ENCODE measurements at places on chromosomes 4 and X.

DNA sequence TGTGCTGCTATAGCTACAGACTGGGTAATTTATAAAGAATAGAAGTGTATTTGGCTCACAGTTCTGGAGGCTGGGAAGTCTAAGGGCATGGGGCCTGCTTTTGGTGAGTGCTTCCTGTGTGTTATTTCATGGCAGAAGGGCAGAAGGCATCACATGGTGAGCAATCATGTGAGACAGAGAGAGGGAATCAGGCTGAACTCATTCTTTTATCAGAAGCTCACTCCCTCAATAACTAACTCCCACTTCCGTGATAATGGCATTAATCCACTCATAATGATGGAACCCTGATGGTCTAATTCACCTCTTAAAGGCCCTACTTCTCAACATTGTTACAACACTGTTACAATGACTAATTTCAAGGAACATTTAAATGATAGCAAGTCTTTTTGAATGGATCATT is 129.4 kb downstream of the FAT4 start:
- no peak for DNase-seq

DNA sequence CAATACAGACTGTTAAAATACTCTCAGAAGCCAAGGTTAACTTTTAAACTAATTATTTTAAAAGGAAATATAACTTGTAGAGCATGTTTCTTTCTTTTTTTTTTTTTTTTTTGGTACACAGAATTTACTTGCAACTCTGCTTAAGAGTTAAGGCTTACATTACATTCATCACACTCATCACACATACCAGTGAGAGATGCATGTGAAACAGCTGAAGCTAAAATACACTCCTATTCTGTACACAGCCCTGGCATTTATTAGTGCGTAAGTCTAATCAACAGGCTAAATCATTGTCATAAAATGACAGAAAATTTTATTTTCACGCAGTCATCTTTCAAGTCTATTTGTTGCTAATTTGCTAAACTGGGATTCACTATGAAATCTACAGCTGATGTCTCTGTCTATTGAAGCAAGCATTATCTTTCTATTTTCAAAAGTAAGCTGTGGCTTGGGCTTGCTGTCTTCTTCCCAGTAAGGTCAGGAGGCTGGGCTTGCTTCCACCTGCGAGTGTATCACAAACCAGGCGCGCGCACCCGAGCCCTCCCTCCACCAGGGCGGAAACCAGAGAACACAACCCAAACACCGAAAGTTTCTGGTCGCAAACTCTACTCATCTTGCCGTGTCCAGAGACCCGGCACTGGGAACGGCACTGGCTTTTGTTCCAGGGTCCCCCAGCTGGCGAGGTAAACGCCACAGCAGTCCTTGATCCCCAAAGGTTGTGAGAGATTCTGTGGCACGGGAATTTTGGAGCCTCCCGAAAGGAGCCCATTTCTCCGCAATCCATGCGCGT is 3.9 kb downstream of the MAML3 start:
- peak; percentile 89 for DNase-seq

GRCh38 chr4:88457307-88458103 is 586 bp downstream of the HERC5 start:
- peak; percentile 86 for DNase-seq

GRCh38 chr4:169810325-169811323 is 52.9 kb upstream of the HPF1 start:
- DNase-seq: peak; percentile 55

DNA sequence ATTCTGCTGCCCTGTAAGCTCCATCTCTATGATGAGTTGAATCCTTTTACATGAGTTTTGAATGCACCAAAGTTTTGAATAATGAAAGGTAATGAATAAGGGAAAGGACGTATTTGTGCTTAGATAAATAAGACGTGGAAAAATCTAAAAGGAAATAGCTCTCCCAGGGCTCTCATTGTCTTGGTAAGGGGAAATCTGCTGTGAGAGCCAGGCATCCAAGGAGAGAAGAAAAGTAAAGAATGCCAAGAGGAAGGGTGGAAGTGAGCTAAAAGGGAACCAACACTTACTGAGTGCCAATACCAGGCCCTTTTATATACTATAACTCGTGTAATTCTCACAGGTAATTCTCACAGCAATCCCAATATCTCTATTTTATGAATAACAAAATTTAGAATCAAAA is 62.6 kb upstream of the KLHL13 start:
- no peak for DNase-seq

GRCh38 chrX:75107863-75108509 is 48.1 kb downstream of the ABCB7 start:
- peak; percentile 56 for DNase-seq

DNA sequence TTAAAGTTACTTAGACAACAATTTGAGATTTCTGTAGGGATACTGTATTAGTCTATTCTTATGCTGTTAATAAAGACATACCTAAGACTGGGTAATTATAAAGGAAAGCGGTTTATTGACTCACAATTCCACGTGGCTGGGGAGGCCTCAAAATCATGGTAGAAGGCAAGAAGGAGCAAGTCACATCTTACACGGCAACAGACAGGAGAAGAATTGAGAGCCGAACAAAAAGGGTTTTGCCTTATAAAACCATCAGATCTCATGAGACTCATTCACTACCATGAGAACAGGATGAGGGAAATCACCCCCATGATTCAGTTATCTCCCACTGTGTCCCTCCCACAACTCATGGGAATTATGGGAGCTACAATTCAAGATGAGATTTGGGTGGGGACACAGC is 11.0 kb downstream of the PTTG2 start:
- DNase-seq: no peak

DNA sequence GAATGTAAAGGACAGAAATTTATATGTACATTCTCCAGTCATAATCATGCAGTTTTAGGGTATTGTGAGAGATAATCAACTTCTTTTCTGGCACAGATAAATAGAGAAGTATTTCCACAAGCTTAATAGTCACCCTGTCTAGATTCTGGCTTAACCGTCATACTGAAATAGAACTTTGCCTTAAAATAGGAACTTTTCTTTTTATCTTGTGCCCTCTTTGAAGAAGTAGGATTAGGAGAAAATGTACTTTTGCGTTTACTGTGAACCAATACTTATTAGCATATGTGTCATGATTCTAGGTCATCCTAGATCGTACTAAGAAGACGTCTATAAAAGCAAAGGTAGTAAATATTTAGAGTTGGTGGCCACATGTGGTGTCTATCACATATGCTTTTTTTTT is 95.4 kb downstream of the NFKB1 start:
- no peak for DNase-seq

- no peak for DNase-seq
Measured at GRCh38 chrX:140090800-140091124, 125.4 kb upstream of the CXorf66 start.

GRCh38 chrX:101276238-101276637 is 14.9 kb downstream of the TAF7L start:
- DNase-seq: no peak

DNA sequence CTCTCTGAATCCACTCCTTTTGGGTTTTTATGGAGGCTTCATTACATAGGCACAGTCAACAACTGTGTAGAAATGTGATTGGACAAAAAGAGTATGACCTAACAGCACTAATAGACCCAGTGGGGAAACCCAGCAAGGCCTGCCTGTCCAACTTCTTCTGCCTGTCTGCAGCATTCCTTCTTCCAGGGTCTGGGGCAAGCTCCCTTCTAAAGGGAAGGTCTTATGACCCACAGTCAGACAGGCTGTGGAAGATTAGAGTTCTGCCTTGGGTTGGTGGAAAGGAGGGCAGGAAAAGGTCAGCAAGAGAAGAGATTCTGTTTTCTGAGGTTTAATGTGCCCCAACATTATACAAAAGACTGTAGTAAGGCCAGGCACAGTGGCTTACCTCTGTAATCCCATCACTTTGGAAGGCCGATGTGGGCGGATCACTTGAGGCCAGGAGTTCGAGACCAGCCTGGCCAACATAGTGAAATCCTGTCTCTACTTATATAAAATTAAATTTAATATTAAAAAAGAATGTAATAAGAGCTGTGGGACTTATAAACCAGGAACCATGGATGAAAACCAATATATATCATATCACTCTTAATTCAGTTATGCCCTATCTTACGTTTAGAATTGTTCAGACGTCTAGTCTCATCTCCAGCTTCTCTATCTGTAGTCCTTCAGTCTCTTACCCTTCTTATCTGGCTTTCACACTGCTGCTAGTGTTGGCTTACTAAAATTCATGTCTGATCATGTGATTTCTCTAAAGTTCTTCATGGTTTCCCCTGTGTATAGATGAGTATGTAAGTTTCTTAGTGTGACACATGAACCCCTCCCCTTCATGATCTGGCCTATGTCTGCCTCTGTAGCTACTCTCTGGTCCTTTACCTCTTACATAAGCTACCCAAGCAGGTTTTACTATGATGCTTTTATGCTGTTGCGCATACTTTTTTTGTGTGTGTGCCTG is 6.2 kb downstream of the CLCN3 start:
- DNase-seq: no peak

DNA sequence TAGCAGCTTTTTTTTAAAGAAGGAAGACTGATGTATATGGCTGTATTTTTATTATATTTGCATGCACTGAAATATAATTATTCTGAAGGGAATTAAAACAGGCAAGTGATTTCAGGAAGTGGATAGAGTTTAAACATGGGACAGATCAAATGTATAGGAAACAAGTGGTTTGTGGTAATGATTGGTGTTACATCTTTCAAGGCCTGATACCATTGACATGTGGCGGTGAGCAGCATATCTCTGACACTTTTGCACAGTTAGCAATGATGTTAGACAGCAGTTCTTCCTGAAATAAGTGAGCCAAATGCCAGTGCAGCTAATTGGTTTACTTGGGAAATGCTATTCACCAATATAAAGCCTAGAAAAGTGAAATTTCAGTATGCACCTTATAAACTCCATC is 272.1 kb downstream of the RPA4 start:
- DNase-seq: no peak

- no peak for DNase-seq
Measured at GRCh38 chr4:116332508-116332907, 752.9 kb downstream of the TRAM1L1 start.

DNA sequence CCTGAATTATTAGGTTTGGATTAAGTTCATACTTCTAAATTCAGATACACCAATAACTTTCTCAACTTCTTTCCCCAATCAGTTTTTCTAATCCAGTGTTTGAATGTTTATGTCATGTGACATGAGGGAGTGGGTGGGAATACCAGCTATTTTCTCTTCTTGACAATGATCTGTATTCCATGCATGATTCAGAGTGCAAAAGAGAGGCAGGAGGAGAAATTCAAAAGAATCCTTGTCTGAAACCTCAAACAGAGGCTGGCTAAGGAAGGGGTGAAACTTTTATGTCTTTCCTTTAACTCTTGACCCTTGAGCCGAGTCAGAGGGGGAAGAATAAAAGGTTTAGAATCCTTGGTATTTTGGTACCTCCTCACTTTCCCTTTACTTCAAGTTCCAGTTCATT is 544.7 kb downstream of the SPRY1 start:
- DNase-seq: no peak

GRCh38 chrX:29143356-29143755 is 556.1 kb downstream of the IL1RAPL1 start:
- no peak for DNase-seq

GRCh38 chr4:107219681-107220080 is 183.6 kb upstream of the DKK2 start:
- no peak for DNase-seq

DNA sequence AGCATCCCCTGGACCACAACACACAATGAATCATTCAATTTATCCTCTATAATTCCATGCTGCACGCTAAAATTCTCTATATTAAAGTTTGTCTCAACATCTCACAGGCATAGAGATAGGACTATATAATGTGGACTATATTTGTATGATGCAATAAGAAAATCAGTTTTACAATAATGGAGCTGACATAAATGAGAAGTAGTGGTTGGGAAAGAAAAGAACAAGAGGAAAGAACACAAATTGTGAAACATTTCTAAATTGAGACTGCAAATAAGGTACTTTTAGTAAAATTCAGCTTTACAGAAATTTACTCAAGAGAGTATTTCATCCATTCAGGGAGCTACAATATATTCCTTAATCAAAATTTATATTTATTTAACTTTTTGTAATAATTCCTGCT is 120.4 kb downstream of the ARAP2 start:
- no peak for DNase-seq

All from endodermal cell (in vitro differentiated cells).